ENCODE measurements at places on chromosomes 1 and 21.
A peak's percentile ranks its signal among the peaks of the same experiment; 100 is the strongest.

DNA sequence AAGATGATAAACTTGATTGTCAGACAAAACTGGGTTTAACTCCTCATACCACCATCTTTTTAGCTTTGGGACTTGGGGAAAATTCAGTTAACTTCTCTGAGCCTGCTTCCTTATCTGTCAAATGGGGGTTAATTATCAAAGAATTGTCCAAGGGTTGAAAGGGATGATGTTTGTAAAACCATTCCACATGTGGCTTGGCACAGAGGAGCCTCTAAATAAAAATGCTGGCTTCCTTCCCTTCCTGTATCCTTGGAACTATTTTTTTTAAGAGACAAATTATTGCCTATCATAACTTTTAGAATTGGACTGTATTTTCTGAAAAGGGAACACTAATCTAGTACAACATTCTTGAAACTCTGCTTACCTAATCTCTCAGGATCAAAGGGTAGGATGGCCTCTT is 143.4 kb upstream of the USP24 start:
- no peak for DNase-seq

GRCh38 chr1:188155261-188155660 is 1326.5 kb downstream of the PLA2G4A start:
- no peak for DNase-seq

- DNase-seq, result no peak
These were observed 1.6 kb downstream of the PHF13 start for GRCh38 chr1:6614929-6615785.

DNA sequence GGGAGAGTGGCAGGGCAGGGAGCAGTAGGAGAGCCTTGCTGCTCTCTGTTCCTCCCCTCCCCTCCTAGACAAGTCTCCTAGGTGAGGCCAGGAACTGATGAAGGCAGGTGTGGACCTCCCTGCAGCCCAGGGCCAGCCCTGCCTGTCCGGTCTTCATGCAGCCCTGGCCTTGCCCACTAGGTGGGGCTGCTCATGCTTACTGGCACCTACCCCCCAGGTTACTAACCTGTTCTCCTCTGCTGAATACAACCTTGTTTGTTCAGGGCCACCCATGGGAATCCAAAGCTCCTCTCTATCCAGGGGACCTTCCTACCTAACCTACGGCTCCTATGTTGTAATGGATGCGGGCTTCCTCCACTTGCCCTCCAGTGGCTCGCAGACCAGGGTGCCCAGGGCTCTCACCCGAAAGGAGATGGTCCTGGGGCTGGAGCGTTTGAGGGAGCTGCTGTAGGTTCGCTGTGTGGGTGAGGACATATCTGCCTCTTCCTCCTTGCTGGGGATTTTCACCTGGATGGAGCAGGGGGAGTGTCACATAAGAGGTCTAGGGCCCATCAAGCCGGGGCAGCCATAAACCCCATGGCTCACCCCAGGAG is 7.9 kb upstream of the TNNT2 start:
- no peak for DNase-seq

- DNase-seq, result no peak
These were observed 27.2 kb upstream of the CAPZB start for GRCh38 chr1:19512545-19512944.

- no peak for DNase-seq
These were observed 58.0 kb downstream of the LEPR start for GRCh38 chr1:65478379-65479026.

DNA sequence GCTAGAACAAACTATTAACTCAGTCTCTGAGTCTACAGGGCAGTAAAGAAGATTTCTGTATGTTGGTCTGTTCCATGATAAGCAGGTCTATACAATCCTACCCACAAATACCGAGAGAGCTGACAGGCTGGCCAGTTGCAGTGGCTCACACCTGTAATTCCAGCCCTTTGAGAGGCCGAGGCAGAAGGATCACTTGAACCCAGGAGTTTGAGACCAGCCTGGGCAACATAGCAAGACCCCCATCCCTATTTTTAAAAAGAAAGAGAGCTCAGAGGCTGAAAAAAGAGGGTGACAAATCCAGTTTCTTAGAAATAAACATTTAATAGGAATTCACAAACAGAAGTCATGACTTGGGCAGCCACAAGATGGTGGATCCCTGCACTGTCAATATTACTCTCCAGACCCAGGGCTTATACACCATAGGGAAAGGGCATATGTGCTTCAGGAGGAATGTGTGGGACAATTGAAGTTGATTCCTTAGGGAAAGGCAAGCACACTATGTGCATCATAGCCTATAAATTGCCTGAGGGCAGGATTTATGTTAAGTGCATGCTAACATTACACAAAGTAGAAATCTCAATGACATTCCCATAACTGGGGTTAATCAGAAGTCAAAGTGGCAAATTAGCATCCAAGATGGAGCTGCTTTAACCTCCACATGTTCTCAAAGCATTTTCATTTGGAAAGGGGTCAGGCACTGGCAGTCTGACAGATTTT is 66.8 kb downstream of the SLC16A1 start:
- DNase-seq, result no peak

- DNase-seq, result no peak
These were observed 244.4 kb downstream of the PBX1 start for GRCh38 chr1:164803366-164803765.

DNA sequence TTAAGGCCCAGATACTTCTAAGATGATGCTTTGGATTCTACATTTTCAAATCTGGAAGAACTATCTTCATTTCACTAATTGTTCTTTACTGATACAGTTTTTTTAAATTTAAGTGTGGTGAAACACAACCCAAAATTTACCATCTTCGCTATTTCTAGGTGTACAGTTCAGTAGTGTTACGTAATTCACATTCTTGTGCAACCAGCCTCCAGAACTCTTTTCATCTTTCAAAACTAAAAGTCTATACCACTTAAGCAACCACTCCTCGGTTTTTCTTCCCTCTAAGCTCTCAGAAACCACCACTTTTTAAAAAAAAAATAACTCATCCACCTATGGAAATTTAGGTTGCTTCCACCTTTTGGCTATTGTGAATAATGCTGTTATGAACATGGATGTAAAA is 220.7 kb downstream of the PDE4B start:
- DNase-seq, result no peak

DNA sequence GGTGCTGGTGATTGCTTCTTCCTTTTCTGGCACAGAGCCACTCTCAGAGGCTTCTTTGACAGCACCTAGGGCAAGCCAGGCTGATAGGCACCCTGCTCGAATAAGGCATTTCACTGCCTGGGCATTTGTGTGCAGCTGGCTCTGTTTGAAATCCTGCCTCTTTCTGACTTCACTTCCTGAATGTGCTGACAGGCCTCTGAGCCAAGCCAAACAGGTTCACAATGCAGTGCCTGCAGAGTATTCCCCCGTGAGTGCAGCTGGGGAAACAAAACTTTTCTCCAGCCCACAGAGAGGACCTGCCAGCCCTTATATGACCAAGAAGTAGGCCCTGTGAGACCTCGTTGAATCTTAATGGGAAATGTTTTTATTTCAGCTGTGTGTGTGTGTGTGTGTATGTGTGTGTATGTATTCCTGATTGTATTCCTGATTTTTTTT is 10.4 kb downstream of the JUN start:
- no peak for DNase-seq

- peak; percentile 52 for DNase-seq
These were observed 2.5 kb upstream of the CERS2 start for GRCh38 chr1:150976879-150977694.

DNA sequence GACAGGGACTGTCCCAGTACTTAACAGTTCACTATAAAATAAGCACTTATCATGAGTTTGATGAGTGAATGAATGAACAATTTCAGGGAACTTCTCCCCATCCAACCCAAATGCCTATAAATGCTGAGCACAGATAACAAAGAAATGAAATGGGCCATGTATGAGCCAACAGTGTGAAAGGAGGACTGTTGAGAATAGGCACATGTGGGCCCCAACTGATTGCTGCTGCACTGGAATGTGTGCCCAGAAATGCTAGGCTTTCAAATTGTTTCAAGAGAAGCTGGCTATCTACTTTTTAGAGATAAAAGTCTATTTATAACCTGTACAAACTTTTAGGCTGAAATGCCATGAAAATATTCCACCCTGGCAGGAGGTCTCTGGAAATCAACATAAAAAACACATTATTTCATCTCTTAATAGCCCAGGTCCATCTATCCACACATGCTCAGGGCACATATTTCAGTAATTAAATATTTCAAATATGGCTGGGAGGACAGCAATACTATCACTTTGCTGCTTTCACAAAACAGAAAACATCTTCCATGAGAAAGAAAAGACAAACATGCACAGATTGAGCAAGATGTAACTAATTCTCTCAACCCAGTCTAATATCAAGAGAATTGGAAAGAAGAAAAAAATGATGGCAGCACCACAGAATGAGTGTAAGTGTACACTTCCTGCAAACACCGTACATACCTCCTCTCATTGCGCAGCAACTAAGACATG is 49.8 kb downstream of the COLGALT2 start:
- no peak for DNase-seq

- no peak for DNase-seq
These were observed 24.3 kb upstream of the CLSTN1 start for GRCh38 chr1:9848022-9848421.

DNA sequence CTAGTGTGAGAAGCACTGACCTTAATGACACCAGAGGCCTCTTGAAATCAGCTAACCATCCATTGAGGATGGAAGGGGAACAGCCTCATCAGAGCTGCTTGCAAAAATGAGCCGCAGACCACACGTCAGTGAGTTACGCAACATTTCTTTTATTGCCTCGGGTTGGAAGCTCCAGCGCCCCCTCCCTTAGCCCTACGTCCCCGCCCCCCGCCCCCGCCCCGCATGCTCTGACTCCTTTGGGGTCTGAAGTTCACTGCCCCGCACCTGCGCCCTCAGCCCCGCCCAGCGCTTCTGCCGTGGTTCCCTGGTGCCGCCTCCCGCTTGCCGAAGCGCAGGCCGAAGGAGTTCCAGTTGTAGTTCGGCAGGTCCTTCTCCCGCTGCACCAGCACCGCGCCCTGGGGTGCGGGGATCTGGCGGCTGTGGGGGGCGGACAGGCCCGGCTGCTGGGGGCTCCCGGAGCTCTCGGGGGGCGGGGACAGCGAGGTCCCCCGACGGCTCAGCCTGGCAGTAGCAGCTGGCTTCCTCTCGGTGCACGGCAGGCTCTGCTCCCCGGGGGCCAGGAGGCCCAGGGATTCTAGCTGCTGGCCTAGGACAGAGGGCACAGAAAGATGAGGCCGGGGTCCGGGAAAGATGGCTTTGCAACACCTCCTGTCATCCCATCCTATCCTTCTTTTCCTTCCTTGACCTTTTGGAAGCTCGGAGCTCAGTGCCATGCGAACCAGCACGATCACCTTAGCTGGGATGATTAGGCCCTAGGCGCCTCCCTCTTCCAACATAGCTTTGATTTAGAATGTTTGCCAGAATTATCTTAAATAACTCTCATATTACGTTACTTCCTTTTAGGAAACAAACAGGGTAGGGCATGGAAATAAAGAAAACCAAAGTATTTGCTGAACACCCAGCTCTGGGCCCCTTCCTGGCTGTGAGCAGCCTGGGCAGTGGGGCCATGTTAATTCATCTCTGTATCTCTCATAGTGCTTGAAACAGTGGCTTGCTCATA is 5.8 kb downstream of the KISS1 start:
- no peak for DNase-seq

- DNase-seq, result no peak
These were observed 23.1 kb upstream of the PAXBP1 start for GRCh38 chr21:32794644-32795079.

DNA sequence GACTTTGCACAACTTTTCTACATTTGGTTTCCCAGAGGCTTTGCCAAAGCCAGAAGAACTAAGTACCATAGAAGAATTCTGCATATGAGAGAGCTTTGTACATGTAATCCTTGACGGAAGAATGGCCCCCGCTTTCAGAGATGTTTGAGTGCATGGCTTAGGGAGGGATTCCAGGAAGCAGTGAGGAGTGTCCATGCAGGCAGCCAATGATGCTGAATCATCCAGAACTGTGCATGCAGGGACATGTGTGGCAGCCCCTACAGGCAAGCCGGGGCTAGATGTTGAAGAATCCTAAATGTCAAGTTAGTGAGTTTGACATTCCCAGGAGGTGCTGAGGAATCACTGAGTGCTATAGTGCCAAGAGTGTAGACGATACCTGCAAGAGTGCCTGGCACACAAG is 9.9 kb upstream of the HAO2 start:
- no peak for DNase-seq

GRCh38 chr1:97457446-97458089 is 463.3 kb downstream of the DPYD start:
- DNase-seq, result no peak

- no peak for DNase-seq
These were observed 12.2 kb downstream of the DSTYK start for GRCh38 chr1:205199090-205199930.

DNA sequence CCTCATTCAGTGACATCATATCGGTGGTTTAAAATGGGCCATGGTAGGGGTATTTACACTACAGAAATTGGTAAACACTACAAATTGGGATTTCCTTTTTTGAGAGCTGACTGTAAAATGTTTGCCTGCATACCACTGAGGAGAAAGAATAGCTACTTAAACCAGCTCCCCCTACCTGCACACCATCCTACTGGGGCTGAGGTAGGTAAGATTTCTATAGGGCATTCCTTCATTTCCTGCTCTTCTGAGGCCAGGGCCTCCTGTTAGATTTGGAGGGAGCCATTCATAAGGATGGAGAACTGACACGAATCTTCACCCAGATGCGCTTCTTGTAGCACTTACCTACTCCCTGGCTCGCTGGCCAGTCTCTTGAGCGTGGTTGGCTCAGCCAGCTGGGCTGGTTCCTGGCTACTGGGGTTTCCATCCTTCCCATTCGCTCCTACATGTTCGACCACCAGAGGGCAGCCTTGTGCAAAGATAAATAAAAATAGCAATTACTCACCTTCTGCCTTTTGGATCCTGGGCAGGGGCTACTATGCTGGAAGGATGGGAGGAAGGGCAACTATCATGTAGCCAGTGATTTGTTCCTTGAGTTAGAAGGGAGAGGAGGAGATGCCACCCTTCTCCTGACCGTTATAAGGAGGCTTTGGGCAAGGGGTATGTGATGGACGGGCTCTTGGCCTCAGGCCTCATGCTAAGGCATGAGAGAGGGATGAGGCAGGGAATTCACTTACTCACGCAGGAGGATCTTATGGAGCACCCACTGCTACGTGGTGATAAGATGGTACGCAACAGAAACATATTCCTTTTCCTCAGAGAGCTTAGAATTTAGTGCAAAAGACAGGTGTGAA is 10.7 kb downstream of the OPTC start:
- peak; percentile 52 for DNase-seq

All from activated T-helper 1 cell treated with anti-CD3 and anti-CD28 coated beads, Interleukin-2, amount 50 U/mL, for 16 hours (primary cell).